MM.1S (cell line): ENCODE measurements at places on chromosomes 2 and 18.

DNA sequence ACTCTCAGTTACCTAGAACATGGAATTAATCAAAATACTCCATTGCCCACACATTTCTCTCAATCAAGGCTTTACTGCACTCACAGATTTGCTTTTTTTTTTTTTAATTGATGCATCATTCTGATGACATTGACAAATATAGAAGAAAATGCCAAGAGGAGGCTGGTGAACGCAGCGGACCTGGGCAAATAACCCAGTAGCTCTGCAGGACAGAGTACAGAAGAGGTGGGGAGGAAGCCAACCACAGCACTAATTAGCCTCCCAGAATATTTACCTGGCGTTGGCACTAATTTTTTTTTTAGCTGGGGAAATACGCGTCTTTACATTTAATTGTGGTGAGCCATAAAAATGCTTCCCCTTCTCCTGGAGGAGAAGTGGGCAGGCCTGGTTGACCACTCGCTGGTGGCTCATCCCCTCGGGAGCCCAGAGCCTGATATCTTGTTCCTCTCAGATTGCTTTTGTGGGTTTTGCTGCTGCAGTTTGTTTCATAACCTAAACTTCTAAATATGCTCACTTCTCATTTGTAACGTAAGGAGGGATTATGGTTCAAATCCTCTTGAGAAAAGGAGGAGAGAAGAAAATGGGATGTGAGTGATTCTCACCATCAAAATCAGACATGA lies 165.8 kb upstream of the EPB41L3 start:
- DNase-seq = no peak
- no peak overlapping the region for H3K4me3 ChIP-seq
- no peaks in the 10 kb centered on the region for H3K4me1 ChIP-seq
- H3K36me3 ChIP-seq = no peaks in the 10 kb centered on the region
- no peak overlapping the region for H3K27ac ChIP-seq
- H3K27me3 ChIP-seq = no peaks in the 10 kb centered on the region

DNA sequence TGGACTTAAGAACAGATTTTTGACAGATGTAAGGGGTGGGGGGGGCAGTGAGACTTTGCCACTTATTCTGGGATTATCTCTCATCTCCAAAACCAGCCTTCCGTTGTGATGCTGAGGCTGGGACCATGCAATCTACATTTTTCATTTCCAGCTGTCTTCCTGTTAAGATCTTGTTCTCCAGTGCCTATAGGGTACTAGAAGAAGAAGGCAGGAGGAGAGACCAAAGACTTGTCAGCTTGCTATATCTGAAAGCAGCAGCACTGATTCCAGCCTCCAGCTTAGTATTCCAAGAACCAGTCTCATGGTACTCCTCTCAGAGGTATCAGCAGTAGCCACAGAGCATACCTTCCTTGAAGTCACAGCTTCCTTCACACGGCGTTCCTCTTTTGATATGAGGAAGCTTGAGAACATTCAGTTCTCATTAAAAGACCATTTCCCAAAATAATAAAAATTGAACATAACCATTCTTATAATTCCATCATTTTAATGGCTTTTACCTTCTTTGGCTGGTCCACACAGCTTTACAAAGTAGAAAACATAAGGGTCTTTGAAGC lies 49.8 kb downstream of the USP34 start:
- H3K36me3 ChIP-seq = no peaks in the 10 kb centered on the region
- H3K4me3 ChIP-seq = no peak overlapping the region
- peaks cover 11% of the 10 kb centered on the region; the same call in 1 of the 2 replicates for H3K4me1 ChIP-seq
- DNase-seq = no peak
- no peaks in the 10 kb centered on the region for H3K27me3 ChIP-seq
- H3K27ac ChIP-seq = no peak overlapping the region

DNA sequence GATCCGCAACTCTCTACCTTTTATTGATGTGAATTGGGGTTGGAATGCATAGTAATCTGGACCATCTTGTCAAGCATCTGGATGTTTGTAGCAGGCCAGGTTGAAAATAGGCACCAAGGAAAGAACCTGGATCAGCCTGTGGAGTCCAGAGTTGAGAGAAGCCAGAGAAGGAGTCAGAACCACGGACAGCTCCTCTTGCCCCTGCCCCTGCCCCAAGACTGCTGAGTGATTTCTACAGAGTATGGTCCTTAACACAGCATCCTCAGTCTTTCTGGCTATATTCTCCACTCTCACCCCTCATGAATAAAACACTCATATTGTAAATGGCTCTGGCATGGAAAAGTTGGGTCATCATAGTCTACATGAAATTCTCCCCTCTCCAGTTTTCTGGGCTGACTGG lies 154.6 kb downstream of the LOXHD1 start:
- H3K4me3 ChIP-seq = no peak overlapping the region
- no peaks in the 10 kb centered on the region for H3K4me1 ChIP-seq
- H3K36me3 ChIP-seq = no peaks in the 10 kb centered on the region
- no peaks in the 10 kb centered on the region for H3K27me3 ChIP-seq

DNA sequence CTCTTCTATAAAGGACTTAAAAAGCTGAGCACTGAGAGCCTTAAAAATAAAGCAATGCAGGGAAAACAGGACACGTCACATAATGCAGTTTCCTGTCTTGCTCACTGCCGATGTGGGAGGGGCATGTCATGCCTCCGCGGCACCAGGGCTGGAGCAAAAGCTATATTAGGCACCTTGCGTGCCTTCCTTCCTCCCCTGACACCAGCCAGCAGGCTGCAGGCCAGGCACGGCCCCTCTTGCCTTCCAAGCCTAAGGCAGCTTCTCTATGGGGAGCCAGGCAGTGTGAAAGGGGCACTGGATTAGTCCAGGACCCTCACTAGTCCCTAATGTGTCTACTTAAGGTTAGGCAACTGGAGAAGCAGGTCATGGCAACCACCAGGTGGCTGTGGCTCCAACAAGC lies 26.3 kb downstream of the MRPL35 start:
- H3K36me3 ChIP-seq = no peaks in the 10 kb centered on the region
- peaks cover 7% of the 10 kb centered on the region for H3K4me1 ChIP-seq
- no peak overlapping the region for H3K4me3 ChIP-seq
- H3K27me3 ChIP-seq = no peaks in the 10 kb centered on the region
- DNase-seq = peak; percentile 45

DNA sequence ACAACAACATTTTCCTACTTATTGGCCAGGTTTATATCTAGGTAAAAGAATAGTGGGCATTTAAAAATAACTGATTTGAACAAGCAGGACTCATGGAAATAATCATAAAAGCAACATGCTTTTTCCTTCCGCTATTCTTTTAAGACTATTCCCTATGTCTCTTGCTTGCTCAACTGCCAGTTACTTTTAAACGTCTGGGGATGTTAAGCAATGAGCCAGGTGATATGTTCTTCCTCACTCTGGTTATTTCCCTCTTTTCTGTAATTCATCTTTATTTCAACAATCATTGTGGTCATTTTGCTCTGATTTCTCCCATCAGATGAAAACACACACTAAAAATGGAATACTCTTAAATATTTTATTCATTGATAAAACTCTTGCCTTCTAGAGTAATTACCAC lies 33.4 kb upstream of the SLC8A1 start:
- H3K4me1 ChIP-seq = peaks cover 6% of the 10 kb centered on the region; the same call in 1 of the 2 replicates
- H3K36me3 ChIP-seq = no peaks in the 10 kb centered on the region
- no peak for DNase-seq
- no peak overlapping the region for H3K27ac ChIP-seq

DNA sequence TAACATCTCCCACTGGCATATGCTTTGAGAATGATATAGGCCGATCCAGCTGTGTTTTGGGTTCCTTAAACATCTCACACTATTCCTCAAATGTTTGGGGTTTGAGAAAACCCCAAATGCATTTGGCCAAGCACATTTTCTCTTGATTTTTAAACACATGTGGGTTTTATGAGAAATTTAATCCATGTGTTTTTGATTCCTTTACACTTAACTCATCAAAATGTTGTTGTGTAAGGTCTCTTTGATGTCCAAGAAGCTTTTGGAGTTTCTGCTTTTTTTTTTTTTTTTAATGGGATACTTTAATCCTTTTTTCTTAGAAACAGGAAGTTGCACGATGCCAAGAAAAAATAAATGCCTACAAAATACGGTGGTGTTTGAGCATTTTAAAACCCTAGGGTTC lies 339.8 kb upstream of the TCF4 start:
- DNase-seq = no peak
- H3K36me3 ChIP-seq = no peaks in the 10 kb centered on the region
- H3K27ac ChIP-seq = no peak overlapping the region
- no peaks in the 10 kb centered on the region for H3K4me1 ChIP-seq
- no peaks in the 10 kb centered on the region for H3K27me3 ChIP-seq
- no peak overlapping the region for H3K4me3 ChIP-seq

DNA sequence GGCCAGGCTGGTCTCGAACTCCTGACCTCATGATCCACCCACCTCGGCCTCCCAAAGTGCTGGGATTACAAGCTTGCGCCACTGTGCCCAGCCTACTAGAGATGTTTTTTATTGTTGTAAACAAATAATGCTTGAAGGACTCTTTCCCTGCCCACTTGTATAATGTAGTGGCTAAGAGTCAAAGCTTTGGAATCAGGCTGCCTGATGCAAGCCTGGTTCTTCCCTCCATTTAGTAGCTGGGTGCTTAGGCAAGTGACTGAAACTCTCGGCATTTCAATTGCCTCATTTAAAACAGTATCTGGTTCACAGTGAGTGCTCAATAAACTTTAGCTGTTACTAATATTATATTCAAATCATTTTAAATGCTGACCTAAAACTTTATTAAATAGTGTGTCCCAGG lies 264.0 kb upstream of the FBXO11 start:
- H3K4me1 ChIP-seq = no peaks in the 10 kb centered on the region
- no peak overlapping the region for H3K27ac ChIP-seq
- H3K4me3 ChIP-seq = no peak overlapping the region
- DNase-seq = no peak
- no peaks in the 10 kb centered on the region for H3K27me3 ChIP-seq

GRCh38 chr2:232310121-232310520 lies 68.4 kb upstream of the ALPP start:
- H3K36me3 ChIP-seq = no peaks in the 10 kb centered on the region
- DNase-seq = no peak
- peaks cover 12% of the 10 kb centered on the region for H3K4me1 ChIP-seq
- H3K4me3 ChIP-seq = no peak overlapping the region

DNA sequence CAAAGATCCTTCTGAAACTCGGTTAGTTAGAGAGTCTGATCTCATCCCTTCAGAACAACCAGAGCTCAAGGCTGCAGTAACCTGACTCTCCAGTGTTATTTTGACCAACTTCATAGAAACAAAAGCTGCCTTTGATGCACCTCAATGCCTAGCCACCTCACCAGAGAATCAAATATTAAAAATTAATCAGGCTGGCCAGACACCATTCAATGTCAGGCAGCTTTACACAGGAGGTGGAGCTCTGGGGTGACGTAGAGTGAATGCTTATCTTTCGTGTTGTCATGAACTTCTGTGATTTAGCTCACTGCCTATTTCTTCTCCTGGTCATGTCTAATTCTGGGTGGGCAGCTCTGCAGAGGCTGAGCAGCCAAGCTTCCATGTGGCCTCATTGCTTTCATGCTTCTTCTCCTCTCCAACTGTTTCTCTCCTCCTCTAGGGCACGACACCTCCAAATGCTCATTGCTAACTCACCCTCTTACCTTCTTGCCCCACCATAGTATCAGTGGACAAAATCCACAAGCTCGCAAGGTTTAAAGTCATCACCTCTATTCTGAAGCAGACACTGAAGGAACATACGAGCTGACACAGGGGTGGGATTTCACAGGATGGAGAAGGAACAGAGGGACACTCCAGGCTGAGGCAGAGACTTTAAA lies 39.4 kb downstream of the AAK1 start:
- no peaks in the 10 kb centered on the region for H3K36me3 ChIP-seq
- no peaks in the 10 kb centered on the region for H3K27me3 ChIP-seq
- H3K27ac ChIP-seq = no peak overlapping the region

DNA sequence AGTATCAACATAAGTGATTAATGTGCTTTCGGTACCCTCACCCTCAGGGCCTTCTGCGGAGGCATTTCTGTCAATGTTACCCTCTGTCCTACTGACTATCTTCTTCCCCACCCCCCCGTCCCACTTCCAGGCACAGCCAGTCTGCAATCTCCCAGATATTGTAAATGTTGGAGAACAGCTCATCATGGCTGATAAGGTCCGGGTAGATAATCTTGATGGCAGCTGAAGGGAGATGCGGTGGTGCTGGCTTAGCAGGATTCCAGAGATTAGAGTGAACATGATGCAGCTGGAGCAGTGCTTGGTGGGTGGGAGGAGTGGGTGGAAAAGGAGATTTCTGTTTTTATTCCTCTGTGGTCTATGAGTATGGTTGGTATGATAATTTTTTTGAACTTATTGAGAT lies 15.5 kb downstream of the GTF2A1L start:
- no peaks in the 10 kb centered on the region for H3K27me3 ChIP-seq
- DNase-seq = no peak
- H3K4me1 ChIP-seq = no peaks in the 10 kb centered on the region
- no peak overlapping the region for H3K27ac ChIP-seq

DNA sequence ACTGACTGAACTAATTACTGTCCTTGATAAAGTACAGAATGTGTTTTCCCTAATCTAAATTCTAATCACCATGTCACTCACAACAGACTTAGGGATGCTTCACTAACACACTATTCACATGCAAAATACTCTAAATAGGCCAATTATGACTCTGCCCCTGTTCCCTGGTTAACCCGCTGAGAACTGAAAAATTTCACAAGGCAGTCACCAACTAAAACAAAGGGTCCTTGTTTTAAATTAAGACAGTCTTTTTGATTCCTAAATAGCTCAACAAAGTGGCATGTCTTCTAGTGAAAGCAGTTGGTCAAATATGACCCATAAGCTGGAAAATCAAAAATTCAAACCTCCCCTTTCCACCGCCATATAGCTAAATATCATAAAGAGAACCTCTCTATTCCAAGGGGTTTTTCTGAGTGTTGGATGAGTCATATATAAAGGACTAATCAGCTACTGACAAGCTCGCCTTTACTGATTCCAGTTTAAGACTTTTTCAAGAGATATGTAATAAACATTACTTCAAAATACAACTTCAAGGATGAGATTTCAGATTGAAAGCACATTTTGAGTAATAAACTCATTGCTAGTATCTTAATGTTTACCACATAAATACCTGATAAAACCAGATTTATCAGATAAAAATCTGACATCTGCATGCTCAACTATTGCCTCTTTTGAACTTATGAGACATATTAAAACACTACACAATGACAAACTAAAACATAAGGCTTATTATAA lies 235.8 kb downstream of the TCF4 start:
- H3K36me3 ChIP-seq = no peaks in the 10 kb centered on the region
- no peak overlapping the region for H3K27ac ChIP-seq
- H3K4me3 ChIP-seq = no peak overlapping the region
- no peak for DNase-seq

DNA sequence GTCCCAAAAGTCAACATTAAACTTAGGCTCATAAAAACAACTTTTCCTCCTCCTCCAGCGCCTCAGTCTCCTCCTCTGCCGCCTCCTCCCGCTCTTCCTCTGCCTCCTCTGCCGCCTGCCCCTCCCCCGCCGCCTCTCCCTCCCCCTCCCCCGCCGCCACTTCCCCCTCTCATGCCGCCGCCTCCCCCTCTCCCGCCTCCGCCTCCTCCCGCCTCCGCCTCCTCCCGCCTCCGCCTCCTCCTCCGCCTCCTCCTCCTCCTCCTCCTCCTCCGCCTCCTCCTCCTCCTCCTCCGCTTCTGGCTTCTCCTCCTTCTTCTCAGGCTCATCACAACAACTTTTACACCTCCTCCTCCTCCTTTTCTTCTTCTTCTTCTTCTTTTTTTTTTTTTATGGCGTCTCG lies 599.9 kb downstream of the TMEM182 start:
- no peak for DNase-seq
- no peaks in the 10 kb centered on the region for H3K36me3 ChIP-seq
- no peak overlapping the region for H3K27ac ChIP-seq
- no peak overlapping the region for H3K4me3 ChIP-seq
- no peaks in the 10 kb centered on the region for H3K27me3 ChIP-seq
